IMR-90 (cell line): ENCODE measurements at places on chromosomes 6 and 20.

GRCh38 chr20:35340436-35340835, 48.2 kb upstream of the FAM83C start:
- DNase-seq: no peak
- peaks cover 30% of the 10 kb centered on the region for H3K4me1 ChIP-seq
- no peak overlapping the region for H3K27ac ChIP-seq
- H3K36me3 ChIP-seq: peaks cover 2% of the 10 kb centered on the region; the same call in 1 of the 2 replicates
- no peak overlapping the region for H3K4me3 ChIP-seq
- H3K27me3 ChIP-seq: no peaks in the 10 kb centered on the region

GRCh38 chr20:16368645-16369292, 204.5 kb downstream of the KIF16B start:
- H3K27me3 ChIP-seq: no peaks in the 10 kb centered on the region
- peak; percentile 78 for DNase-seq
- no peak overlapping the region for H3K4me3 ChIP-seq
- H3K4me1 ChIP-seq: peaks cover 4% of the 10 kb centered on the region
- no peak overlapping the region for H3K27ac ChIP-seq

- H3K4me3 ChIP-seq: no peak overlapping the region
- peak; percentile 14 for DNase-seq
- H3K27me3 ChIP-seq: no peaks in the 10 kb centered on the region
- no peaks in the 10 kb centered on the region for H3K36me3 ChIP-seq
These were observed 68.5 kb upstream of the ZNF184 start for GRCh38 chr6:27541212-27541932.

DNA sequence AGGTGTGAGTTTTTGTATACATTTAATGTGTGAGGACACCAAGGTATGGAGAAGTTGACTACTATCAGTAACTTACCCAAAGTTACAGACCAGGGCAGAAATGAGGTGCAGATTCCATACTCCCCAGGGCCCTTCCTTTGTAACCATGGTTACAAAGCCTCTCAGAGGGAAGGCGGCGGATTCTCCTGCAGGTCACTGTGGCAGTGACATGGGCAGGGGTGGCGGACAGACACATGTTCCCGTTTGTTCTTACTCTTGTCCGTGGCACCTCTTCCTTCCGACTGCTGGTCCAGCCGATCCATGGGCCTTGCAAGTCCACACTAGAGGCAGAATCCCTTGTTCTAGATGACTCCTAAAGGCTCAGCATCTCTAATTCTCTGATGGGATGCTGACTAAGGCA, 43.0 kb downstream of the PDYN start:
- no peak overlapping the region for H3K4me3 ChIP-seq
- no peak overlapping the region for H3K27ac ChIP-seq
- H3K4me1 ChIP-seq: peaks cover 2% of the 10 kb centered on the region
- H3K27me3 ChIP-seq: peaks cover 65% of the 10 kb centered on the region

DNA sequence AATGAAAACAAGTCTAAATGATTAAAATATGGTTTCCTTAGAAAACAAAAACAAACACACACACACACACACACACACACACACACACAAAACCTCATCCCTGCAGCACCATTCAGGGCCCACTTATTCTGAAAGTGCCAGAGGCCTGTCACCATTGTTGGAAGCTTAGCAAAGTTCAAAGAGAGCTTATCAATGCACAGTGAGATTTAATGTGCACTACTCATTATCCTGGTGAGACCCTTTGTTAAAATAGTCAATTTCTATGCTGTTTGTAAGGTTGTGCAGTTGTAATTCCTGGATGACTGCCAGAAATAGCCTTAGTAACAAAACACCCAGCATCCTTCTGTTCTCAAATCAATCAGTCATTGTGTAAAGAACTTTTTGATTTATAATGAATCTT, 482.9 kb downstream of the GRIK2 start:
- no peak overlapping the region for H3K4me3 ChIP-seq
- no peak overlapping the region for H3K27ac ChIP-seq
- H3K27me3 ChIP-seq: no peaks in the 10 kb centered on the region
